ENCODE measurements at places on chromosomes 4 and X. TPM values are rescaled to one million over a fixed set of nuclear protein-coding genes. Genes with fewer than 3 reads are reported as not detected.

Gene DCLK2
- total RNA-seq, result not detected

Gene ODAPH
- total RNA-seq, result not detected

Gene COX7B2
- total RNA-seq, result not detected

Gene TRIM60
- not detected for total RNA-seq

DNA sequence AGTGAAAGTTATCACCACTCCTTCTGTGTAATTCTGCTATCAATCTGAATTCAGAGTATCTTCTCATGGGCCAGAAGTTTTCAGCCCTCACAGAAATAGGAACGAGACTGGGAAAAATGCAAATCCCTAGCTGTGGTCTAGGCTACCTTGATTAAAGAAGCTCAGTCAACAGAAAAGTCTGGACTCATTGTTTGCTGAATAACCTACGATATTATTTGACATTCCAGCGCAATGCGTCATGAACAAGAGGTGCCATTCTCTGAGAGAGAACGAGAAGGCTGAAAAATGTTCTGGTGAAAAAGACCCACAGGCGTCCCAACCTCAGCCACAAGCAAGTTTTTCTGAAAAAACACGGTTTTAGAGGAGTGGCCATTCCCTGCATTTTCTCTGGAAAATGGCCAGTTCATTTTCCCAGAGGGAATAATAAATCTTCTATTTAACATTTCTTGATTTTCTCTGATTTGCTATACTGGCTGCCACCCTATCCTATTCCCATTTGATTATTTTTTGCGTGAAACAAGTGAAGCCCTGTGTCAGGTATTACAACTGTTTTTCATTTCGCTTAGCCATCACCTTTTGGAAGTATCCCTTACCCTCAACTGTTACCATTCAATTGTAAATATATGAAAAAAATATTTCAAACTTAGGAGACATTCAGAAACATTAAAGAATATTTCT, 1117.6 kb upstream of the PRKX start:
- H3K4me1 ChIP-seq, result no peaks in the 10 kb centered on the region
- no peak overlapping the region for H3K27ac ChIP-seq
- no peaks in the 10 kb centered on the region for H3K36me3 ChIP-seq
- DNase-seq, result no peak

DNA sequence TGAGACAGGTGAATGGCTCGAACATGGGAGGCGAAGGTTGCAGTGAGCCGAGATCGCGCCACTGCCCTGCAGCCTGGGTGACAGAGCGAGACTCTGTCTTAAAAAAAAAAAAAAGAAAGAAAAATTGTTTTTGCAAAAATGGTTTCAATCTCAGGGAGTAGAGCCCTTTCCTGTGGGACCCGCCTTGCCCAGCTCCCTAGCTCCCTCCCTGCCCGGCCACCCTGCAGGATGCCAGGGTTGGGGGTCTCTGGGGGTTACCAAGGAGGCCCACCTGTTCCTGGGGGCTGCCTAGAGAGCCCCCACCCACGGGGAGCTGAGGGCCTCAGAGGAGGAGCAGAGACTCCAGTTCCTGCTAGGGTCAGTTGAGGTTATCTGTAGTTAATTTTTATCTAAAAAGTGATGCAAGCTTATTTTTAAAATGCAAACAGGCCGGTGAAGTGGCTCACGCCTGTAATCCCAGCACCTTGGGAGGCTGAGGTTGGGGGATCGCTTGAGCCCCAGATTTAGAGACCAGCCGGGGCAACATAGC, 18.7 kb upstream of the PLCXD1 start:
- DNase-seq, result no peak
- peaks cover 2% of the 10 kb centered on the region for H3K4me1 ChIP-seq
- no peak overlapping the region for H3K4me3 ChIP-seq
- H3K27ac ChIP-seq, result no peak overlapping the region

- no peaks in the 10 kb centered on the region for H3K27me3 ChIP-seq
- H3K4me1 ChIP-seq, result no peaks in the 10 kb centered on the region
- no peak overlapping the region for H3K27ac ChIP-seq
- DNase-seq, result no peak
Measured at GRCh38 chr4:79687006-79687405, 279.0 kb upstream of the GK2 start.

- no peaks in the 10 kb centered on the region for H3K4me1 ChIP-seq
- no peak overlapping the region for H3K4me3 ChIP-seq
- no peaks in the 10 kb centered on the region for H3K36me3 ChIP-seq
- H3K27me3 ChIP-seq, result no peaks in the 10 kb centered on the region
Measured at GRCh38 chr4:41140410-41140809, 73.9 kb downstream of the APBB2 start.

DNA sequence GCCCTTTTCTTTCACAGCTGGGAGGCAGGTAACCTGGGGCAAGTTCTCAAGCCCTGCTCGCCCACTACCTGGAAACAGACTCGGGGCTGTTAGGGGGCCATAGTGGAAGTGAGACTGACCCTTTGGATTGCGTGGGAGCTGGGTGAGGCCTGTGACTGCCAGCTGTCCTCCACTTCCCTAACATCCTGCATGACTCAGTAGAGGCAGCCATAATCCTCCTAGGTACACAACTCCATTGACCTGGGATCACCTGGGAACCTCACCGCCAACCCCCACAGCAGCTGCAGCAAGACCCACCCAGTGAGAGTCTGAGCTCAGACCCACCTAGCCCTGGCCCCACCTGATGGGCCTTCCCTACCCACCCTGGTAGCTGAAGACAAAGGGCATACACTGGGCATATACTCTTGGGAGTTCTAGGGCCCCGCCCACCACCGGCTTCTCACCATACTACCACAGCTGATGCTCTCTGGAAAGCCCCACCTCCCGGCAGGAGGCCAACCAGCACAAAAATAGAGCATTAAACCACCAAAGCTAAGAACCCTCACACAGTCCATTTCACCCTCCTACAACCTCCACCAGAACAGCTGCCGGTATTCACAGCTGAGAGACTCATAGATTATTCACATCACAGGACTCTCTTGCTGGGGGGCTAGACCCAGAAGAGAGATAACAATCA, 61.1 kb upstream of the DCTD start:
- no peak overlapping the region for H3K4me3 ChIP-seq
- no peak overlapping the region for H3K27ac ChIP-seq
- no peaks in the 10 kb centered on the region for H3K27me3 ChIP-seq
- no peak for DNase-seq

DNA sequence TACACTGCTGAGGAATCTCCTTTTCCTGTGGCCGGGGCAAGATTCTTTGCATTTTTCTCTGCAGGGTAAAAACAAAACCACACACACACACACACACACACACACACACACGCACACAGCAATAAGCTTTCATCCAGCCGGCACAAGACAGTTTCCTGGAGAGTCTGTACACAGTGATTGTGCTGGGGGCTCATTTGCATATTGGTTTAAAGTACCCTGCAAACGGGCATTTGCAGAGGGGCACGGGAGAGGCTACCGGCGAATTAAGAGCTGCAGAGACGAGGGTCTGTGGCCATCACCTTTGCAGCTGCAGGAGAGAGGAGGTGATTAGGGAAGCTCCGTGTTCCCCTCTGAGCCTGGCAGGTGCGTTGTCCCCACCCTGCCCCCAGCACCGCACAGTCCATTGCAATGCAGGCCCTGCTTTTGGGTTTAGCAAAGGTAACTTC, 219.9 kb downstream of the SHOX start:
- no peaks in the 10 kb centered on the region for H3K4me1 ChIP-seq
- no peaks in the 10 kb centered on the region for H3K27me3 ChIP-seq
- no peak overlapping the region for H3K4me3 ChIP-seq
- DNase-seq, result no peak
- H3K27ac ChIP-seq, result no peak overlapping the region
- no peaks in the 10 kb centered on the region for H3K36me3 ChIP-seq

DNA sequence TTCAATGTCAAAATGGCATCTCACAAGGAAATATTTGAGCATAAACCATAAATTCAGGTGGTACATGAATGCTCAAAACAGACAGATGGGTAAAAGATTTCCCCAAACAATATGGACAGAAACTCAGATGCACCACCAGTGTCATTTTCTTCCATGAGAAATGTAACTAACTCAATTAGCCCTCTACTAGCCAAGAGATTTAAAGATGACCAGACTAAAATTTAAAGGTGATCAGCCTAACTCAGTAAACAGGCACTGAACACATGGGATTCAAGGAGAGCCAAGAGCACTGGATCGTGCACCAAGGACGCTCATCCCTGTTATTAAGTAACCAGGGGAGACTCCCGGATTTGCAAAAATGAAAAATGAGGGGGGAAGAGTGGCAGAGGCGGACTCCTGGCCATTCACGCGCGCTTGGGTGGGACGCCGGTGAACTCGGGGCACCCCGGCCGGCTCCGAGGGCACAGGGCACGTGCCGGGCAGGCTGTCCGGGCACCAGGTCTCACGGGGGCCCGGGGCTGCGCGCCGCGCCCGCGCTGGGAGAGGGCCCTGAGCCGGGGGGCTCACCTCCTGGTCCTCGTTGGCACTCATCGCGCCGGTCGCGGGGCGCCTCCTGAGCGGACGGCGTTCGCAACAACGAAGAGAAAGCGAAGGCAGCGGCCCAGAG, 490 bp downstream of the RWDD4 start:
- H3K4me3 ChIP-seq, result peak overlapping the region; percentile 81
- peaks cover 10% of the 10 kb centered on the region for H3K36me3 ChIP-seq
- H3K4me1 ChIP-seq, result peaks cover 24% of the 10 kb centered on the region
- H3K27me3 ChIP-seq, result no peaks in the 10 kb centered on the region
- no peak for DNase-seq

DNA sequence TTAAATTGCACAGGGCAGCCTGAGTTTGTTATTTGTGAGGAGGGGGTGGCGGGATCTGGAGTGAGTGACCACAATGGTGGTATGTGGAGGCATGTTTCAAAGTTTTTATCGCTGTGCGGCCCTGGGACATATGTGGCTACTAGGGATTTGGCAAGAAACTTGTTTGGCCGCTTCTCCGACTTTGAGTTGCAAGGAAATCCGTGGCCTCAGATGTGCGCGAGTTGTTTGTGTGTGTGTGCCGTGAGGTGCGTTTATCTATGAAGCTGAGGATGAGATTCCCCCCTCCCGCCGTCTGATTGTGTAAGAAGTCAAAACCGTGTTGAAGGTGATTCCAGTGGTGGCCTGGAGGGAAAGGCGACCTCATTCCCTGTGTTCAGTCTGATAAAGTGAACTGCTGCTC, 1.4 kb downstream of the JADE3 start:
- H3K4me1 ChIP-seq, result peaks cover 9% of the 10 kb centered on the region
- H3K36me3 ChIP-seq, result no peaks in the 10 kb centered on the region
- H3K27me3 ChIP-seq, result peaks cover 26% of the 10 kb centered on the region
- no peak overlapping the region for H3K27ac ChIP-seq

- no peak for DNase-seq
- H3K27me3 ChIP-seq, result no peaks in the 10 kb centered on the region
- no peak overlapping the region for H3K27ac ChIP-seq
- H3K36me3 ChIP-seq, result no peaks in the 10 kb centered on the region
- peak overlapping the region; percentile 72 for H3K4me3 ChIP-seq
- H3K4me1 ChIP-seq, result peaks cover 5% of the 10 kb centered on the region
Measured at GRCh38 chr4:177308847-177309521, 690 bp upstream of the NEIL3 start.

DNA sequence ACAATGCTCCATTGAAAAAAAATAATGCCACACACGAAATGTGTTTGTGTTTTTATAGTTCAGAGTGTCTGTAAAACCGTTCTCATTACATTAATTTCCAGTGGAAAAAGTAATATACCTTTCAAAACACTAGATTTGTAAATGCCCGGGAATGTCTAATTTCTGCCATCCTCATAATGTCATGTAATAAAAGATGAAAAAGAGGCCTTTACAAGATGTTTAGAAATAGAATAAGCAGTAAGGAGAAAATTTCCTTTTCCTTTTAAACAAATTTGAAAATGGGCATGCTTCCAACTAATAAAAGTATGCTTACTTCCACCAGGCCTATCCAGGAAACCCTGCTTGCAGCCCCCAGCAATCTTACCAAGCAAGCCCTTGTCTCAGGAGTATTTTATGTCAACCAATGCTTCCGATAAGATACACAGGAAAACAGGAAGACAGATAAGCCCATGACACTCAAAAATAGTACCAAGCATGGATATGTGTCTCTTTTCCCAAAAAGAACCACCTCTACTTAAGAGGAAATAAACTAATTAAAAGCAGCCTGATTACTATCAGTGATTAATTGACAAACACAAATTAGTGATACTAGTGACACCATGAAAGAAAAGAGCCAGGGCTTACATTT, 894.7 kb upstream of the INTU start:
- no peaks in the 10 kb centered on the region for H3K27me3 ChIP-seq
- H3K4me3 ChIP-seq, result no peak overlapping the region
- no peak for DNase-seq
- H3K36me3 ChIP-seq, result no peaks in the 10 kb centered on the region
- H3K4me1 ChIP-seq, result no peaks in the 10 kb centered on the region
- no peak overlapping the region for H3K27ac ChIP-seq

DNA sequence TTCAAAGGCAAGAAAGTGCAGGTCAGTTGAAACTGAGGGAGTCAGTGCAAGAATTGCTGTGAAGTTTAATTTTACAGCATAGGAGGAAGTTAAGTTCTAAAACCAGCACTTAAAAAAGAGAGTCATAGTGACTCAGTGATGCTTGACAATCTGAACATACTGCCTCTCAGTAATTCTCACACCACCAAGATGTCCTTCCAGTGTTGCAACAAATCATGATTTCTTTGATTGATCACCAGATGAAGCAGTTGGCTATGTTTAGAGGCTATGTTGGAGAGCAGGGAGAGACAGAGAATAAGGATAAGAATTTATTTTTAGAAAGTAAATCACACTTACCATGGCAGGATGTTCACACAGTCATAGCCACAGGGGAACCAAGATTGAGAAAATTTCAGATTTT, 13.2 kb downstream of the TRIM2 start:
- H3K4me1 ChIP-seq, result peaks cover 7% of the 10 kb centered on the region
- H3K4me3 ChIP-seq, result no peak overlapping the region
- no peak overlapping the region for H3K27ac ChIP-seq
- no peaks in the 10 kb centered on the region for H3K36me3 ChIP-seq

GRCh38 chr4:24321616-24322015, 262.7 kb downstream of the DHX15 start:
- DNase-seq, result no peak
- no peak overlapping the region for H3K27ac ChIP-seq
- H3K36me3 ChIP-seq, result no peaks in the 10 kb centered on the region
- H3K27me3 ChIP-seq, result no peaks in the 10 kb centered on the region
- no peak overlapping the region for H3K4me3 ChIP-seq

DNA sequence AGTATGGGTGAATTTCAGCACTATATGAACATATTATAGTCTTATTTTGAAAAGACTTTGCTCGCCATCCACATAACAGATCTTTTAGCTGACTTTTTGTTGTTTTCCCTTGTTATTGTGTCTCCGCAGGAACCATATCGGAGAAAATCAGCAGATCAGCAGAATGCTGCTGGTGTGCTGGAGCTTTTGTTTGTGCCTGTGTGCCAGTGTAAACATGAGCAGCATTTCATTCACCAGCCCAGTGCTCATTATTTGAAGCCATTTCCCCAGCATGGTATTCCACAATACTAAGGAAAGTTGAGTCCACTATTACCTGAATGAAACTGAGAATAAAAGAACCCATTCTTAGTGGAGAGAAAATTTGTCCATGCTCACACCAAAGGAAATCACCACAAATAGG, 261.8 kb upstream of the ARX start:
- no peaks in the 10 kb centered on the region for H3K36me3 ChIP-seq
- DNase-seq, result no peak
- H3K4me3 ChIP-seq, result no peak overlapping the region
- H3K27me3 ChIP-seq, result no peaks in the 10 kb centered on the region
- H3K4me1 ChIP-seq, result no peaks in the 10 kb centered on the region

GRCh38 chrX:72258174-72258573, 18.9 kb downstream of the RPS4X start:
- H3K4me3 ChIP-seq, result no peak overlapping the region
- H3K27me3 ChIP-seq, result no peaks in the 10 kb centered on the region
- no peaks in the 10 kb centered on the region for H3K36me3 ChIP-seq
- no peak for DNase-seq

GRCh38 chr4:182144626-182145333, 98.4 kb upstream of the TENM3 start:
- H3K27ac ChIP-seq, result no peak overlapping the region
- H3K27me3 ChIP-seq, result peaks cover 64% of the 10 kb centered on the region
- no peak overlapping the region for H3K4me3 ChIP-seq
- peaks cover 8% of the 10 kb centered on the region for H3K4me1 ChIP-seq
- no peak for DNase-seq
- no peaks in the 10 kb centered on the region for H3K36me3 ChIP-seq

Data from CD4-positive, alpha-beta T cell (primary cell).